ENCODE measurements at places on chromosomes 7 and 10.
A peak's percentile ranks its signal among the peaks of the same experiment; 100 is the strongest.

DNA sequence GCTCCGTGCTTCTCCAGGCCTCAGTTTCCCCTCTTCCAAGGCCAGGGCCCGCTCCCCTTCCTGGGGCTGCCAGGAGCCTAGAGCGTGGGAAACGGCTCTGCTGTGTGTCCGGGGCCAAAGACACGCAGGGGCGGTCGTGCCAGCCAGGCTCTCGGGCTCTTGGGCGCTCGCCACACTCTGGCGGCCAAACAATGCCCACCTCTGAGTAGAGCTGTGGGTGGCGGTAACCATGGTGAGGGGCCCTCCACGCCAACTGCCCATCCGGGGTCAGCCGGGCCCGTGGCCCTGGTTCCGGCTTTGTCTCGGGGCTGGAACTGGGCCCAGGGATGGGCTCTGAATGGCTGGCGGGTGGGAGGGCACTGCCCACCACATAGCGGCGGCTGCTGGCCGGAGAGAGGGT, 16.0 kb downstream of the GRIFIN start:
- no peak for DNase-seq

- no peak for DNase-seq
Observed at GRCh38 chr10:29199941-29200679, 88.8 kb upstream of the LYZL1 start.

DNA sequence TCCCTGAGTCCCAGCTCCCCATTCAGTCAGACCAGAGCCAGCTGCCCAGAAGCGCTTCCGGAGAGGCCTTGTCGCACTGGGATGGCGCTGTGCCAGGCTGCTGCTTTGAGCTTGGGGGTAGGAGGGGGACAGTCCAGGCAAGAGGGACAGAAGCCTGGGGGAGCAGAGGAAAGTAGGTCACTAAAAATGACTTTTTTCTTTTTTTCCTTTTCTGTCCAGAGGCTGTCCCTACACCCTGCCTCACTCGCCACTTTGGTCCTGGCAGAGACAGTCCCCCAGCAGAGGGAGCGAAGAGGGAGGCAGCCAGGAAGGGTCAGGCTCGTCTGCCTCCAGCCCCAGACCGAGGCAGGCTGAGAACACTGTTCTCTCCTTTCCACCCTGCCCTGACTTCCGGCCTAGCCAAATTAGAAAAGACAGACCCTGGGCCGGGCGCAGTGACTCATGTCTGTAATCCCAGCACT, 15.8 kb upstream of the TRIM8 start:
- DNase-seq, result no peak

- DNase-seq, result no peak
Observed at GRCh38 chr10:103580011-103580410, 86.5 kb downstream of the NEURL1 start.

DNA sequence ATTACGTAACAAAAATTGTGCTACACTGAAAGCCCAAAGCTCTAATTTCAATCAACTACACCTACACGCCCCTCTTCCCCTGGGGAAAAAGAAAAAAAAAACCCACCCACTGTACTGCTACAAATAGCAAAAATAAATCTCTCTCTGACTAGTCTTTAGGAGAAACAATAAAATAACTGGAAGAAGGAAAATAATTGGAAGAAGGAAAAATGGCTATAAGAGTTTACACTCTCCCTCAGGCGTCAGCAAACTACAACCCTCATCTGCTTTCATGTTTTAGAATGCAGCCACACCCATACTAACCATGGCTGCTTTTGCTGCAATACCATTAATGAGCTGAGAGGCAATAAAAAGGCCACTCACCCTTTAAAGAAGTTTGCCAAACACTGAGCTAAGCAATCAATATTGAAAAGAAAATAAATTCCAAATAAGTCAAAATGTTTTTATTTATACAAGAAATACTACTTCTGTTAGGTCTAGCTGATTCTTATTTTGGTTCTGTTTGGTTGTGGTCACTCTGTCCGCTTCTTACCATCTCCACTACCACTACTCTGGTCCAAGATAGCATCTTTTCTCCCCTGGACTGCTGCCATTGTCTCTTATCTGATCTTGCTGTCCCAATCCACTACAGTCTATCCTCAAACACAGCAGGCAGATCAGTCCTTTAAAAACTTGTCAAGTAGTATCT, 3.8 kb downstream of the MINDY3 start:
- DNase-seq, result no peak

- no peak for DNase-seq
Observed at GRCh38 chr10:117477211-117477947, 65.2 kb upstream of the EMX2 start.

DNA sequence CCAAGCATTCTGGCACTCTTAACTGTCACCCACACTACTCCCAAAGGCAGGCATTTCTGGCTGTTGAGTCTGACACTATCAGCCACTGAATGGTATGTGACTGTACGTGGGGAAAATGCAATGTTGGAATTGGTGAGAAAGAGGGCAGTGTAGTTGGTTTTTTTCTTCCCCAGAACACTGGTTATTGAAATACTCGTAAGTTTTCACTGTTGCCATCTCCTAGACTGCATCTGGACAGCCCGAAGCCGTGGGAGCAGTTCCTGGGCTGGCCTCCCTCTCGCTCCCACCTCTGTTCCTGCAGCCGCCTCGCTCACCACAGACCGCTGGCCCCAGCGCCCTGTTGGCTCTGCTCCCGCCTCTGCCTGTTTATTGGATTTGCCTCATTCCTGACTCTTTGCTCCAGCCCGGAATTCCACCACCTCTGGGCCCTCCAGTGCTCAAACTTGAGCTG, 5.7 kb downstream of the PLCE1 start:
- no peak for DNase-seq

GRCh38 chr7:149860821-149861727, 12.7 kb upstream of the ATP6V0E2 start:
- DNase-seq, result no peak

- DNase-seq, result no peak
Observed at GRCh38 chr10:35739998-35740397, 97.9 kb upstream of the FZD8 start.

DNA sequence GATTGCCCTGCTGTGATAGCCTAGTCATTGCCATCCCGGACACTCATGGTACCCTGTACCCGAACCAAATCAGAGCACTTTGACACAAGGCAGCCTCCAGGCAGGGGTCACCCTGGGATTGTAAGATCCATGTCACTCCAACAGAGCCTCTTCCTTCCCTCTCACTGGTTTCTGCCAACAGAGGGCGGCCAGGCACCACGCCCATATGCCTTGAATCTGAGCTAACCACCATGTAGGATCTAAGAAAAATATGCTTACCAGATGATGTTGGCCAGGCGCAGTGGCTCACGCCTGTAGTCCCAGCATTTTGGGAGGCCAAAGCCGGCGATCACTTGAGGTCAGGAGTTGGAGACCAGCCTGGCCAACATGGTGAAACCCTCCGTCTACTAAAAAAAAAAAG, 389.2 kb upstream of the KLF6 start:
- no peak for DNase-seq

DNA sequence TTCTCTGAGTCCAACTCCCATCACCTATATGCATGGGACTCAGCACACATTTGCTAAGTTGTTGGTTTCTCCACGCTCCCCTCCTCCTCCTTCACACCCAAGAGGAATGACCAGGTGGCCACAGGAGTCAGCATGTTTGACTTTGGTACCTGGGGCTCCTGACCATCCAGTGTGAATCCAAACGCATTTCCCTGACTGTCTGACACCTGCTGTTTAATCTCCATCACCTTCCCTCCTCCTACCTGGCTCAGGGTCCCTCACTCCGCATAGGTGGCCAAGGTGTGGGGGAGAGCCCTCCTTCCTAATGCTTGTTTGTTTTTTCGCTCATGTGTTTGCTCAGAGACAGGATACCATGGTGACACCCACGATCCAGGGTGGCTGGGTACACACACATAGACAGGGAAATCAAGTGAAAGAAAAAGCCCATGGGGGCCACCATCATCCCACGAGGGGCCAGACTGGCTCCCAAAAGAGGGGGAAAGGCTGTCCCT, 194.9 kb downstream of the KCNMA1 start:
- DNase-seq, result no peak

DNA sequence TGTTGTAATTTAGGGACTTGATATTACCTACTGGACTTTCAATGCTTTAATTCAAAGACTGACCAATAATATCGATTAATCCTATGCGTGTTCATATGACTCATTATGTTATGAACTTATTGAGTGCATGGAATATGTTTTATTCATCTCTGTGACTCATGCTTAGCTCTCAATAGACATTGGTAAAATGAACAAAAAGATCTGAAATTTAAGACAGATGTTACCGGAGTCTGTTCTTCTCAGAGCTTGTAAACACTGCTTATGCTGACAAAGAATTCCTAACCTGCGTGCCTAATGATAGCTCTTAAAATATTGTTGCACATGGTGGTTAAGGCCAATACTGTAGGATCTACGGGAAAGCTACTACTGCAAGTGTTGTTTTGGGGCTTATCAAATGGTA, 131.5 kb upstream of the ACBD5 start:
- DNase-seq, result no peak

GRCh38 chr10:125886914-125887512, 5.9 kb upstream of the DHX32 start:
- no peak for DNase-seq

- no peak for DNase-seq
Observed at GRCh38 chr7:35716038-35716803, 21.3 kb upstream of the HERPUD2 start.

GRCh38 chr10:58384999-58385783, at the start of gene TFAM:
TFAM (plus strand) TSS chr10:58385410; CDS start chr10:58385548, 138 bp downstream.
- peak; percentile 98 for DNase-seq

DNA sequence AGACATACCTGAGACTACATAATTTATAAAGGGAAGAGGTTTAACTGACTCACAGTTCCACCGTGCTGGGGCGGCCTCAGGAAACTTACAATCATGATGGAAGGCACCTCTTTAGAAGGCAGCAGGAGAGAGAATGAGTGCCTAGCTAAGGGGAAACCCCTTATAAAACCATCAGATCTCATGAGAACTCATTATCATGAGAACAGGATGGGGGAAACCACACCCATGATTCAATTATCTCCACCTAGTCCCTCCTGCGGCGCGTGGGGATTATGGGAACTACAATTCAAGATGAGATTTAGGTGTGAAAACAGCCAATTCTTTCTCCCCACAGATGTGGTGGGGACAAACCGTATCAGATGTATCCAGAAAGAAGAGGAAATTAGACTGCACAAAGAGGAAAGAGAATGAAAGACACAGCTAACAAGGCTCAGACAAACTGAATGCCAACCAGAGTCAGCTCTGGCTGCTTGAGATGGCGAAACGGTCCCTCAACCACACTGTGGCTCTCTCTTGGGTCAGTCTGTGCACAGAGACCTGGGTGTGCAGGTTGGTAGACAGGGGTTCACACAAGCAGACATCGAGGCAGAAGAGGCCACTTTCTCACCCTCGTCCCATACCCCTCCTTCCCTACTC, 375.6 kb downstream of the SFMBT2 start:
- DNase-seq, result peak; percentile 28

GRCh38 chr7:130379921-130380860, at the start of gene CPA1:
CPA1 (plus strand) TSS chr7:130380494; CDS start chr7:130380521, 27 bp downstream.
- DNase-seq, result no peak

GRCh38 chr10:119775529-119775928, 49.7 kb downstream of the INPP5F start:
- DNase-seq, result no peak

GRCh38 chr7:69338144-69338543, 260.1 kb upstream of the AUTS2 start:
- DNase-seq, result no peak

- no peak for DNase-seq
Observed at GRCh38 chr7:46179061-46179610, 258.1 kb upstream of the IGFBP3 start.

DNA sequence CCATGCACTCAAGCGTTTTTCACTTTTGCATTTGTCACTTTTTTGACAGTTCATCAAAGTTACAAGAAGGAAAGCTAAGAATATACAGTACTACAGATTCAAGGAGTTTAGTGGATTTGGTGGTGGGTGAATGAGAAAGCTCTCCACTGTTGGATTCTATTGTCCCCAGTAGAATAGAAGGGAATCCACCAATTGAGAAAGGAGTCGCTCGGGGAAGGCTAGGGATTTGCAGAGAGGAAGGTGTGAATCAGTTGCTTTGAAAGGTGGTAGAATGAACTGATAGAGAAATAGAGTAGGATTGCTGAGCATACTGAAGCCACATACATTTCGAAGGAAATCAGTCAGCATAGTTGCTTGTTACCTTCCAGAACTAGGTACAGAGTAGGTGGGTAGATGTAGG, 33.7 kb upstream of the GLCCI1 start:
- no peak for DNase-seq

- no peak for DNase-seq
Observed at GRCh38 chr7:81715984-81716588, 53.8 kb downstream of the HGF start.

- no peak for DNase-seq
Observed at GRCh38 chr7:111499027-111499426, 63.3 kb downstream of the IMMP2L start.

- no peak for DNase-seq
Observed at GRCh38 chr7:41970941-41971340, 266.1 kb downstream of the GLI3 start.

- no peak for DNase-seq
Observed at GRCh38 chr7:106062521-106062931, 49.6 kb downstream of the SYPL1 start.

DNA sequence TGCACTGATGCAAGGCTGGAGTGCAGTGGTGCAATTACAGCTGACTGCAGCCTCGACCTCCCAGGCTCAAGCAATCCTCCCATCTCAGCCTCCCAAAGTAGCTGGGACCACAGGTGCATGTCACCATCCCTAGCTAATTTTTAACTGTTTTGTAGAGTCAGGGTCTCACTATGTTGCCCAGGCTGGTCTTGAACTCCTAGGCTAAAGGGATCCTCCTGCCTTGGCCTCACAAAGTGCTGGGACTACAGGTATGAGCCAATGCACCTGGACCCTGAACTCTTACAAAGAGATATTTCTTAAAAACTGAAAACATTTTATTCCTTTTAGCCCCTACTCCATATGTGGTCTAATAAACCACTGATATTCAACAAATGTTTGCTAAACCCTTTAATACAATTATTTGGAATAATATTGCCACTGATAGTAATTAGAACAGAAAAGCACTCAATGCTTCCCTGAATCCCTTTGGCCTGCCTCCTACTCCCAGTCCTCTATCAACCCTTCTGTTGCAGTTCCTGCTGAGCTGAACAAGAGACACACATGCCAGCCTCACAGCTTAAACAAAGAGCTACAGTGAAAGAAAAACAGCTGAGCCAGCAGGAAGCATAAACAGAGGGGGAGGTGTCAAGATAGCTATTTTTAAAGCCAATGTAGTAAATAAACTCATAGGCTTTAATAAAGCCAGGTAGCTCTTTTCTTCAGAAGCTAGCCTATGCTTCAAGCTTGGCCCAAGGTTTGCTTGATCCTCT, 7.0 kb upstream of the GNAI1 start:
- DNase-seq, result no peak

DNA sequence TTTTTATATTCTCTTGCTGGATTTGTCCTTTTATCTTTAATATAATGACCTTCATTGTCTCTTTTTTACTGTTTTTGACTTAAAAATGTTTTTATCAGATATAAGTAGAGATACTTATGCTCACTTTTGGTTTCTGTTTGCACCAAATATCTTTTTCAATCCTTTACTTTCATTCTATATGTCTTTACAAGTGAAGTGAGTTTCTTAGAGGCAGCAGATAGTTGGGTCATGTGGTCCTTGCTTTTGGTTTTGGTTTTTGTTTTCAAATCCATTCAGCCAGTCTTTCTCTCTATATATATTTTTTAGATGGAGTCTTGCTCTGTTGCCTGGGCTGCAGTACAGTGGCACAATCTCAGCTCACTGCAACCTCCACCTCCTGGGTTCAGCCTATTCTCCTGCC, 932.4 kb upstream of the LRRTM3 start:
- DNase-seq, result no peak

- DNase-seq, result no peak
Observed at GRCh38 chr7:1450431-1450830, 8.8 kb downstream of the MICALL2 start.

GRCh38 chr10:30413996-30414576, 19.9 kb upstream of the MAP3K8 start:
- DNase-seq, result no peak
